ENCODE measurements at places on chromosomes 6 and 20.

GRCh38 chr6:108578166-108578565 is 17.4 kb downstream of the FOXO3 start:
- DNase-seq: no peak

GRCh38 chr6:3635482-3635881 is 116.0 kb downstream of the PXDC1 start:
- no peak for DNase-seq

- DNase-seq: no peak
Measured at GRCh38 chr6:142014515-142014914, 118.2 kb upstream of the GJE1 start.

- DNase-seq: no peak
Measured at GRCh38 chr6:157528931-157529653, 148.1 kb downstream of the ZDHHC14 start.

DNA sequence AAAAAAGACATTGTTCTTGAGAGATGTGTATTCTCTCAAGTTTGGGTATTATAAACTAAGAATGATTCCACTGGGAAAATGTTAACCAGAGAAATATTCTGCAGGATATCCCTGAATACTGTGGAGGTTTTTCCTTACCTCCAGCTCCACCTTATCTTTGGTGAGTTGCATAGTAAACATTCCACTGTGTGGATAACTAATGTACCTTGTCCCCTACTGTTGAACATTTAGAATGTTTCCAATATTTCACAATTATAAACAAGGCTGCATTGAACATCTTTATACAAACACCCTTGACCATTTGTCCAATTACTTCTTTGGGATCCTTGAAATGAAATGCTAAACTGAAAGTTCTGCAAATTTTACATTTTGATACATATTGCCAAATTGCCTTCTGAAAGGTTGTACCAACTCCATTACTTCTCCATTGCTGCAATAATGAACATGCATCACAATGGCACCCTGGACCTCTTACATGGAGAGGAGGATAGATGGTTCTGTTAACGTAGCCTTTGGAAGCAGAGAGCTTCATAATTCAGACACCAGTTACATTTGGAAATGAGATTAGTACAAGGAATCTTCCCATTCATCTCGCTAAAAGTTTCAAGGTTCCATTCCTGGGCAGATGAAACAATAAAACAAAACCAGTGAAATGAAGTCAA is 35.0 kb upstream of the STK35 start:
- DNase-seq: no peak

DNA sequence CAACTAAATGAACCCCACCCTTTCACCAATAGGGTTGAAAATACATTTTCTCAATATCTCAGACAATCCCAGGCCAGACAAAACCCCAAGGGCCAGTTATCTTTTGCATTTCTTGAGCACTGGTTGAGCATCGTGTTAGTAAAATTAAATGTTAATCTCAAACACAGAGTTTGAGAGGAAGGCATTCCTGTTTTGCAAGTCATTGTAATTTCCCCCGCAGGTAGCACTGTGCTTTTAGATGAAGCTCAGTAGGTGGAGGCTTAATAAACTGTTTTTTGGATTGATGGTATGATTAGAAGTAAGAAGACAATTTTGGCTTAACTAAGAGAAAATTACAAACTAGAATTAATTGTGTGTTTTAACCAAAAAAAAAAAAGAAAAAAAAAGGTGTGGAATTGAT is 998.6 kb upstream of the FLRT3 start:
- DNase-seq: no peak

GRCh38 chr6:122651031-122651430 is 40.8 kb downstream of the PKIB start:
- no peak for DNase-seq

DNA sequence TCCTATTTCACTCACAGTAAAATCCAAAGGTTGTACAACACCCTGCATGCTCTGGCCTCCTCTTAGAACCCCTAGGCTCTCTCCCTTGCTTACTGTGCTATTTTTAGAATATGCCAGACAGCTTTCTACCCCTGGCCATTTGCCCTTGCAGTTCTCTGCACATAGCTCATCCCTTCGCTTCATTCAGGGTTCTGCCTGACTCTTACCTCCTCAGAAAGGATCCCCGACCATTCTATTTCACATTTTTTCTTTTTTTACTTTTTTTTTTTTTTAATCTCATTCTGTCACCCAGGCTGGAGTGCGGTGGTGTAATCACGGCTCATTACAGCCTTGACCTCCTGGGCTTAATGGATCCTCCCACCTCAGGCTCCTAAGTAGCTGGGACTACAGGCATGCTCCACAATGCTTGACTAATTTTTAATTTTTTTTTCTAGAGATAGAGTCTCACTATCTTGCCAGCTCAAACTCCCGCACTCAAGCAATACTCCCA is 33.6 kb downstream of the COMMD7 start:
- DNase-seq: no peak
